ENCODE measurements at places on chromosomes 4 and X. TPM values are rescaled to one million over a fixed set of nuclear protein-coding genes. Genes with fewer than 3 reads are reported as not detected.

Gene SLC2A9
- total RNA-seq, result 2.4 TPM

Gene COX18
- total RNA-seq, result 11.4 TPM

GRCh38 chrX:142503967-142504643 is 299.0 kb upstream of the MAGEC2 start:
- no peak for DNase-seq

GRCh38 chrX:129577473-129577872 is 37.4 kb downstream of the OCRL start:
- peak; percentile 88 for DNase-seq

DNA sequence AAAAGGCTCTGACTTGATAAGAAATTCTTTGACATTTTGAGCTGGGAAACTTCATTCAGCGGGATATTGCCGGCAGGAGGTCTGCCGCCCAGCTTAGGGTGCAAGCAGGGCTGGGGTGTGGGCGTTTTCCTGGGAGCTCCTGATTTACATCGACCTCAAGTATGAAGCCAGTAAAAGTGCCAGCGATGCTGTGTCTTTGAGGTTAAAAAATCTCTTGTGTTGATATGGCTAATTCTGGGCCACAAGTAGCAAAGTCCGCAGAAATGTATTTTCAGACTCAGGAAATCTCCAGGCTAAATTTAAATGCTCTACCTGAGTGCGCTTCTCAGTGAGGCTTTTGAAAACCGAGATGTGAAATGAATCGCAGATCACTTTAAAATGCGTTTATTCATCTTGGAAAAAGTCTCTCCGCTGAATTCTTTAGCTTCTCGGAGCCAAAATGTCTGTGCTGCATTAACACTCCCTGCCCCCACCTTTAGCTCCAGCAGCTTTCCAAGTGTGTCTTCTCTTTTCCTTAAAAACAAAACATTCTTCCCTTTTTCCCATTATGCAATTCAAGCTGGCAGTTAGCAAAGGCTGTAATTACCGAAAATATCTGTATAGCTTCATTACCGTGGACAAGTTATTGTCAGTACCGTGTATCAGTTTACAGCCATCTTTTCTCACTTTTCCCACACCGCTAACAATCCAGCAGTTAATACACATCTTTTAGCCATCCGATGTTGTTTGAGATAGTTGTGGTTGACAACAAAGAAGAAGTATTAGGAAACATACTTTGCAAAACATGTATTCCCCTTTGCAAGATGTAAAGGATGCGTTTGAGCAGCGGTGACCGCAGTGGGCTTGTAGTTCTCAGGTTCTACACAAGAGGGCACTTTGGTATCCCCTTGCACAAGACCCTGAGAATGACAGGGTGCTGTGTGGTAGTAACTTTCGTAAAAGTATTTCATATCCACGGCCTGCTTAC is 136.0 kb upstream of the STX18 start:
- DNase-seq, result peak; percentile 83

GRCh38 chr4:170248029-170248428 is 158.3 kb upstream of the AADAT start:
- DNase-seq, result no peak

DNA sequence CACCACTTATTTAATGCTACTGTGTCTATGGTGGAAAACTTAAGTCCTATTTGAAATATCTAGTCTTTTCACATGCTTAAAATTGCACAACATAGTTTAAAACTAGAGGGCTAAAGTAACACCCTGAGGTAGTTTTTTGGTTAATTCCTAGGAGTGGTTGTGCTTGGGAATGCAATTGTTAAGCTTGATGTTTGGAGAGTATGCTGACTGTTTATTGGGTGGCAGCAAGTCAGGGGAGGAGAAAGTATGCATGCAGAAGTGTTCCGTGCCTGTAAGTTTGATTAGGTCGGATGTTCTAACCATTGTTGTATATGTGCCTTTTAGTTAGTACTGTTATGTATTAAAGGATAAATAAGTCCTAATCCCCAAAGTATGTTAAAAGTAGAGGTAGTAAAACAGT is 40.5 kb downstream of the CXCL8 start:
- DNase-seq, result no peak

Gene PHF8
- 9.9 TPM for total RNA-seq

- peak; percentile 41 for DNase-seq
Observed at GRCh38 chrX:40148385-40149285, 50.9 kb upstream of the BCOR start.

- peak; percentile 44 for DNase-seq
Observed at GRCh38 chrX:119488749-119489148, 20.5 kb downstream of the SLC25A5 start.

Gene LRIT3
- 0.09 TPM for total RNA-seq

Gene BEX1
- total RNA-seq, result 0.49 TPM

DNA sequence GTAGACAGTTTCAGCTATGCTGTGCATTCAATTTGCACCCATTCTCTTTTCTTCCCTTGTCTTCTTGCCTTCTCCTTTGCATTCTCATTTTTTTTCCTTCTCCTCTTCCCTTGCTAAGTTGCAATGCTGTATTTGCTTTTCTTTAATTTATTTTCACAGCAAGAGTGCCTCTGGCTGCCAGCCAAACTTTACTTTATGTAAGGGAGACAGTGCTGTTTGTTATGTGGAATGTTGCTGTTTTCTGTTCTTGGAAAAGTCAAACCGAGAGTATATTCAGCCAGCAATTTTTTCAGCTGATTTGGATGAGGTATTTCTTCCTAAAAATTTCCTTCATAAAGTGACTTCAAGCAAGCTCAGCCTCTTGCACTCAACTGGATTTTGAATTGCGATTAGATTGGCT is 1293.4 kb downstream of the ARAP2 start:
- peak; percentile 82 for DNase-seq

GRCh38 chrX:130738638-130739195 is 164.3 kb downstream of the ENOX2 start:
- DNase-seq, result no peak

DNA sequence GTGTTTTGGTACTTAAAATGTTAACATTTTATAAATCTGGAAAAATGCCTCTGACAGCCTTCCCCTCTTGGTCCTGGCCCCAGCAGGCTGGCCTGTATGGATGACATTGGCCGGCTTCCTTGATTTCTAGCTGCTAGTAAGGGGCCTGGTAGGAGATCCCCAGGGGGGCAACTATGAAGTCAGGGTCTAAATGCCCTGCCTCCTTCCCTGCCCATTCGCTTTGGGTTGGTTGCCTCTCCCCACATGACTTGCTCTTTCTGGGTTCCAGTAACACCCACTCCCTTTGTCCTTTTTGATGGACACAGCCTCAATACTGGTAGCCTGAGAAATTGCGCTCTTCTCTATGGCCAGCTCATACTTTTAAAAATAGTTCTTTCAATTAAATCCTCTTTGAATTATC is 78.0 kb upstream of the MAD2L1 start:
- no peak for DNase-seq

- DNase-seq, result no peak
Observed at GRCh38 chr4:32136081-32136787, 1416.1 kb downstream of the PCDH7 start.

DNA sequence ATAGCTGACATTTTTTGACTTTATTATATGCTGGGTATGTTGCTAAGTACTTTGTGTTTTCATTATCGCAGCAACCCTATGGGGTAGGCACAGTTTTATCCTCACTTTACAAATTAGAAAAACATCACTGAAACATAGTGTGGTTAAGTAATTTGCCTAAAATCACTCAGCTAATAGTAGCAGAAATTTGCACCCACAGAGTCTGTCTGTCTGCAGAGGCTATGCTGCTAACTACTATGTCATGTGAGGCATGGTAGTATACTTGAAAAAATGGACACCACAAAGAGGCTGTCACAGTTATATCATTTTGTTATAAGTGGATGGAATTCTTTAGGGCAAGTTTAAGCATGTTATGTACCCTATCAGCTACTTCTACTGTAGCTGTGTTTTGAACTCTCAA is 69.0 kb downstream of the STAG2 start:
- no peak for DNase-seq

Gene NUP62CL
- 0.84 TPM for total RNA-seq

Gene TCEAL6
- total RNA-seq, result not detected

- DNase-seq, result no peak
Observed at GRCh38 chr4:181599134-181599533, 644.1 kb upstream of the TENM3 start.

DNA sequence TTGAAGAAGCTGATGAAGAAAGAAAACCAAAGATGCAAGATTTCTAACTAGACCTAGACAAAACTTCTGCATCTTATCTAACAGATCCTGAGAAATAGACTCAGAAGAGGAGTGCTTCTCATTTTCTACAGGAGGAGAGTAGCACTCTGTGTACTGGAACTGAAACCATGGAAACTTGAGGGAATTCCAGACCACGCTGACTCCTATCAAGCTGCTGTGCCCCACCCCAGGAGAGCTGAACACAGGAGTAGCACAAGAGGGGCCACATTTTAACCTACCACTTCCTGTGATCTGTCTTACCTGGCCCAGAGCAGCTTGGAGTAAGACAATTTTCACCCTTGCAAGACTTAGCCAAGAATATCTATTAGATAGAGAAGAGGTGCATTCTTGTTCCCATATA is 248.9 kb downstream of the SCFD2 start:
- peak; percentile 66 for DNase-seq

DNA sequence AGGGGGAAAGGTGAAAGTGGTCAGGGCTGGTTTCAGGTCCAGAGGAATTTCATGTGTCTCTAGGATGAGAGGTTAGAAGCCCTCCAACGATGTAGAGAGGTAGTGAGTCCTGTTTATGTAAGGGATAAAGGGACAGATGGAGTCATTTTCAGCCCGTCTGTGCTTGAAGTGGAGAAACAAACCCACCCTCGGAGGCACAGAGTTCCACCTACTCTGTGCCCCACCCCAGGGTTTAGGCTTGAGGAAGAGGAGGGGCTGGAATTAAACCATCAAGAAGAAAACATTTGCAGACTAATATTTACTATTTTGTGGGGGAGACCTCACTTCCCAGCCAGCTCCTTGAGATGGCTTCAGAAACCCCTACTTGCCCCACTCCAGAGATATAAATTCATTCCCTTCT is 868 bp upstream of the GNL3L start:
- DNase-seq, result peak; percentile 9

Gene TMPRSS11F
- not detected for total RNA-seq

GRCh38 chrX:112087545-112087944 is 5.0 kb upstream of the TRPC5 start:
- no peak for DNase-seq

DNA sequence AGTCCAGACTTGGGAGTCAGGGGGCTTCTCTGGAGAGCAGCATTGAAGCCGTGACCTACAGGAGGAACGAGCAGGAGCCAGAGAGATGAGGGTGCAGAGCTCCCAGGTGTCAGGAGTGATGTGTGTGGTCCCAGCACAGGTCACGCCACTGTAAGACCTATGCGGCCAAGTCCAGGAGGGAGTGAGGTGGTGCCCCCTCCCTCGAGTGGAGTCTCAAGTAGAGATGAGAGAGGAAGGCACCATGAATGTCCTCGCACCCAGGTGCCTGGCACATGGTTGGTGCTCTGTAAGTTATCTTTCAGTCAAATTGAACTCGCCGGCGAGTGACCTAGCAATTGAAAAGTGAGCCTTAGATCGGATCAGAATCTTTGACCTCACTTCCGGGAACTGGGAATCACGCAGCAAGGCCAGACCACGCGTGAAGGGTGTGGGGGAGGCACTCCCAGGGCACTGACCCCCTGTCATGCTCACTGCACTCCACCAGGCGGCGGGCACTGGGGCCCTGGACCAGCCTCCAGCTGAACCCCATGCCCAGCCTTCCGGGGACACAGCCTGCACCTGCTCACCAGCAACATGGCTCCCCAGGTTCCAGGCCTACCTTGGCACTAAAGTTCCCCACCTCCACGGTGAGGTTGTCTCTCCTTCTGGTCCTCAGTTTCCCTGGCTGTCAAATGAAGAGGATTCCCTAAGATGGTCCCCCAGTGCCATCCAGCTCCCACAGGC is 127.4 kb downstream of the HMX1 start:
- DNase-seq, result no peak

- DNase-seq, result peak; percentile 66
Observed at GRCh38 chr4:54439831-54440243, 210.7 kb downstream of the PDGFRA start.

GRCh38 chr4:139942241-139942640 is 211.7 kb downstream of the MAML3 start:
- DNase-seq, result no peak

Gene EXOC1L
- total RNA-seq, result not detected

DNA sequence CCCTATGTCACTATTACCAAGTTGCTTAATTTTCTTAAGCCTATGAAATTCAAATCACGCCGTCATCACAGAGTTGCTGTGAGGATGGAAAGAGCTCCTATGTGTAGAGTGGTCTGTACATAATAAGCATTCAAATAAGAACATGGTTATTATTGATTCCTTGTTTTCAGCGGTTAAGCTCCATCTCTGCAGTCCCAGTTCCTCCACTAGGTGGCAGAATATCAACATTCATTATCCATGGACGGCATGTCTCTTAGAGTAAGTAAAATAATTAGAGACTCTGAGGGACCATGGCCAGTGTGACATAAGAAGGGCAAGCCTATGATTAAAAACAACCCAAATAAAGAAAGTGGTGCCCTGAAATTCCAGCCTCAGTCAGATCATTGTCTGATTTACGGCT is 132.5 kb upstream of the NHS start:
- DNase-seq, result peak; percentile 67

Gene CT45A5
- total RNA-seq, result 0.09 TPM

- no peak for DNase-seq
Observed at GRCh38 chr4:184451726-184452125, 22.6 kb downstream of the IRF2 start.

DNA sequence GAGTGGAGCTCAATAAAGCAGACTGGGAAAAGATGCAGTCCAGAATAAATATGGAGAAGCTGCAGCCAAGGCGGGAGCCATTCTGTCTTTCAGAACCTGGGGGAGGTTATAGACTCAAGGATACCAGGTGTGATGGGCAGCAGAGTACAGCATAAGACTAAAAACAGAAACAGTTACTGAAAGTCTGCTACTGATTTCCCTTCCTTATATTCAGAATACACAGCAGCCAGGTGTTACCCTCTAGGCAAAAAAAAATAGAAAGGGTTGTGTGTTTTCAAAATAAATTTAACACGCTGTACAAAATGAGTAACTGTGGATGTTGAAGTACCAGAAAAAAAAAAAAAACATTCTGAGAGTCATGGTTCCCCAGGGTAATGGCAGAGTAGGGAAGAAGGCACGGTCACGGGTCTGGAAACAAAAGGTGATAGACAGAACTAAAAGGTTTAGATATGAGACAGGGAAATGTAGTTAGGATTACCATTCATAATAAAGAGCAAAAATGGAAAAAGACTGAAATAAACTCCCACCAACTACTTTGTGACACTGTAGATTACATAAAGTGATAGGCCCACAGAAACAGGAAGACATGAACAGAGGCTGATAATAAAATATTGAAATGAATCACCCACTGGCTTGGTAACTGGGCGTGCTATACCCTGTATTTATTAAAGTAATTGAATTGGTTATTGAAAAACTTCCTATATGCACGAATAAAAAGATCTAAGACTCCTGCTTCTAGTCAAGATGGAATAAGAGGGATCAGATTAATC is 10.8 kb upstream of the HHIP start:
- no peak for DNase-seq

DNA sequence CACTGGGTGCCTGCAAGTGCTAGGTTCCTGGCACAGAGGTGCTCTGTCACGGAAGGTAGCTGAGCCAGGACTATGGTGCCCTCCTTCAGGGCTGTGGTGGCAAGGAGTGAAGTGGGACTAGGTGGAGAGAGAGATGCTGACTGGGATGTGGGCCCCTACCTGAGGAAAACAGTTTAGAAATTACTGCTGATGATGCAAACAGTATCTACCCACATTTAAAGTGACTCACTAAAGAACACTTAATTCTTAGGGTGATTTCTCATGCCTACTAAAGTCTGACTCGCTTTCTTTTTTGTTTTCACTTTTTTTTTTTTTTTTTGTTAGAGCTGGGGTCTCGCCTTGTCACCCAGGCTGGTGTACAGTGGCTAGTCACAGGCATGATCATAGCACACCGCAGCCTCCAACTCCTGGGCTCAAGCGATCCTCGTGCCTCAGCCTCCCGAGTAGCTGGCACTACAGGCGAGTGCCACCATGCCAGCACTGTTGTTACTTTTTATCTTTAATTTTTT is 3.1 kb downstream of the ZNF185 start:
- no peak for DNase-seq
